MCF 10A (cell line): ENCODE measurements at places on chromosomes 7 and 10.

- no peak for DNase-seq
Observed at GRCh38 chr7:34749446-34749845, 91.4 kb downstream of the NPSR1 start.

- no peak for DNase-seq
Observed at GRCh38 chr10:80252296-80252887, 37.1 kb downstream of the MAT1A start.

- no peak for DNase-seq
Observed at GRCh38 chr10:10043083-10043482, 974.6 kb upstream of the CELF2 start.

- DNase-seq = no peak
Observed at GRCh38 chr7:151018421-151019129, 5.7 kb downstream of the ATG9B start.

DNA sequence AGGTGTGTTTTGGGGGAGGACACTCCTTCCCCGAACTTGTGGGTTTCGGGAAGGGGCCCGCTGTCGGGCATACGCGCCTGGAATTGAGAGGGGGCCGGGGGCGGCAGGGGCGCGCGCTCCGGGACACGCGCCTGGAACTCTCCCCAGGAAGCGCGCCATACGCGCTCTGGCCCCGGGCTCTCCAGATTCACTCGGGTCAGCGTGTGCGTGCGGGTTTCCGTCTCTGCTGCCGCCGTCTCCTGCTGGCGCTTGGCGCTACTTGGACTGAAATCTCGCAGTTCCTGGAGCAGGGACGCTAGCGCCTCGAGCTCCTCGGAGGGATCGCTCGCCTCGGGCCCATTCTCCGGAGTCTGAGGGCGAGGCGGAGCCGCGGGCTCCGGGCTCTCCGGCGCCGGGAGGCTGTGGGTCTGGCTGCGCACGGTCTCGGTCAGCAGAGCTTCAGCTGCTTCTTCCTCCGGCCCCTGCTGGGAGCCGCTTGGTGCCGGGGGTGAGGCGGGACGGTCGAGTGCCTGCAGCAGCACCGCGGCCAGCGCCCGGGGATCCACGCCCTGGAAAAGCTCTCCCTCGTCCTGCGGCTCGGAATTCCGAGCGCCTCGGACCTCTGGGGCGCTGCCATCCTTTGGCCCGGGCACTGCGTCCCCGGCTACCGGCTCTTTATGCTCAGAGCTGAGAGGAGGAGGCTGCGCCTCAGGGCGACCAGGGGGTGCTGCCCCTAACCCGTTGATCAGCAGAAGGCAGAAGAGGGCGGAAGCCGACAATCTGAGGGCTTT, 1.1 kb downstream of the VGF start:
- peak; percentile 56 for DNase-seq

DNA sequence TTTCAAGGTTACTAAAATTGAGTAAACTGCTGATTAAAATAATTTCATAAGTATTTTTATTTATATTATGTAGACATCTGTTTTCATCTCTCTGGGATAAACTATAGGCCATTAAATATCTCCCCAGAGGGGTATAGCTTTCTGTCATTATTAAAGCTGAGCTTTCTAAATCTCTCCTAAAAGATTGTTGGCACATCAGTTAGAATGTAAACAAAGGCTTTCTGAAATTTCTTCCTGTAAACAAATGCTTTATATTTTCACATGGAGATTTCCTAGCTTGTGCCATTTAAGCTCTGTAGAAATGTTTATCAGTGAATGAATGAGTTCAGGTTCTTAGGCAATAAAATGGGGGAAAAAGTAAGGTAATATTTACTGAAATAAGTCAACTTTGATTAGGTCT, 35.7 kb downstream of the PPP1R9A start:
- DNase-seq = no peak

GRCh38 chr10:44660271-44660670, 250.9 kb upstream of the TMEM72 start:
- no peak for DNase-seq

GRCh38 chr10:61542596-61542995, 89.4 kb upstream of the TMEM26 start:
- DNase-seq = no peak

- DNase-seq = no peak
Observed at GRCh38 chr7:41559426-41559825, 143.5 kb downstream of the INHBA start.

DNA sequence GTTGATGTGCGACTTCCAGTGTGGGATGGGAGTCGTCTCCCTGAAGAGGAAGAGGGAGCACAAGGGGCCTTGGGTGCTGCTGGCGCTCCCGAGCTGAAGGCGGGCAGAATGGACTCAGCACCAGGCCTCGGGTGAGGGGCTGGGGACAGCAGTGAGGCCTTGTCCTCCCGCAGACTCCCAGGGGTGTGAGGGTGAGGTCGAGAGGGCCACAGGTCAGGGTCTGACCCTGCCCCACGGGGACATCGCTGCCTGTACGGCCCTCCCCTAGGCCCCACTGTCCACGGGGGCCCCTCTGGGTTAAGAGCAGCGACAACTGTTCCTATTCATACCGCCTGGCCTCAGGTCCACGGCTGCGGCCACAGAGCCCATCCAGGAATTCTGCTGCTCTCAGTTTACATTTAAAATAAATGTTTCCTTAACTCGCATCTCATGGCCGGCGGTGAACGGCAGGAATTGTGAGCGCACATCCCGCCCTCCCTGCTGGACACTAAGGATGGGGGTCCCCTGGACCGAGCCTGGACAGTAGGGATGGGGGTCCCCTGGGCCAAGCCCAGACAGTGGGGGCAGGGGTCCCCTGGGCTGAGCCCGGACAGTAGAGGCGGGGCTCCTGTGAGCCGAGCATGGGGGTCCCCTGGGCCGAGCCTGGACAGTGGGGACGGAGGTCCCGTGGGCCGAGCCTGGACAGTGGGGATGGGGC, 61.7 kb downstream of the PDGFA start:
- no peak for DNase-seq

DNA sequence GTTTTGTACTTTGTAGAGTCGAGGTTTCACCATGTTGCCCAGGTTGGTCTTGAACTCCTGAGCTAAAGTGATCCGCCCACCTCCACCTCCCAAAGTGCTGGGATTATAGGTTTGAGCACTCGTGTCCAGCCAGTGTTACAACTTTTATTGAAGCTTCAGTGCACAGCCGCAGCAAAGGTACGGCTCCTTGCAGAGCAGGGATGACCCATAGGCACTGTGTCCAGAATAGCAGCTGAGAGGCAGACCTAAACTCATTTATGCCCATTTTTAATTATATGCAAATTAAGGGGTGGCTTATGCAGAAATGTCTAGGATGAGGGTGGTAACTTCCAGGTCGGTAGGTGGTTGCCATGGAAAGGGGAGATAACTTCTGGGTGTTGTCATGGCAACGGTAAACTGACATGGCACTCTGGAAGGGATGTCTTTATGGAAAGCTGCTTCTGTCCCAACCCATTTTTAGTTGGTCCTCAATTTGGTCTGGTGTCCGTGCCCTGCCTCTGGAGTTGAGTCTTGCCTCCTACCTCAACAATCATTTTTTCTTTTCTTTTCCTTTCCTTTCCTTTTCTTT, 22.7 kb downstream of the NYAP1 start:
- DNase-seq = no peak

GRCh38 chr7:30988351-30989005, 24.7 kb downstream of the GHRHR start:
- DNase-seq = peak; percentile 56
